ENCODE measurements at places on chromosomes 3 and 15. TPM values are rescaled to one million over a fixed set of nuclear protein-coding genes. Genes with fewer than 3 reads are reported as not detected.

Gene BLOC1S6
- 15.8 TPM for total RNA-seq

Gene UCN2
- total RNA-seq = 8.3 TPM

Gene HIGD2B
- total RNA-seq = 0.10 TPM

Gene CPNE4
- total RNA-seq = 4.8 TPM

Gene IL20RB
- 0.99 TPM for total RNA-seq

Gene IL17RE
- 1.6 TPM for total RNA-seq

Gene VPS18
- total RNA-seq = 24.3 TPM

Gene SCAMP5
- total RNA-seq = 10.4 TPM

Gene MEX3B
- 2.9 TPM for total RNA-seq

Gene SLC7A14
- total RNA-seq = not detected

Gene MORC1
- total RNA-seq = 0.02 TPM

Gene EHHADH
- total RNA-seq = 3.3 TPM

Gene CLK3
- 40.5 TPM for total RNA-seq

Gene ARPC4
- 163 TPM for total RNA-seq

Gene RGMA
- 0.21 TPM for total RNA-seq

Gene DUOX2
- total RNA-seq = 0.04 TPM

Gene HMCES
- total RNA-seq = 41.9 TPM

Gene RHCG
- total RNA-seq = 41.0 TPM

Gene MST1
- 1.5 TPM for total RNA-seq

Gene TLNRD1
- 17.3 TPM for total RNA-seq

Gene CHST2
- total RNA-seq = 1.3 TPM

Gene SKOR1
- not detected for total RNA-seq

Gene SV2B
- total RNA-seq = 0.29 TPM

Gene SI
- not detected for total RNA-seq

Gene CCR8
- total RNA-seq = not detected

Gene BOC
- 5.3 TPM for total RNA-seq

Gene WNT5A
- total RNA-seq = 1.4 TPM

Gene SLC28A2
- not detected for total RNA-seq

Gene CNTN4
- total RNA-seq = not detected

Gene CELSR3
- 3.8 TPM for total RNA-seq

Gene HRH1
- 6.1 TPM for total RNA-seq

Gene CAPN3
- total RNA-seq = 0.27 TPM

Gene EXD1
- total RNA-seq = 0.35 TPM

Gene SPRED1
- 9.0 TPM for total RNA-seq

Gene MEGF11
- total RNA-seq = 0.47 TPM

Gene KIF15
- 11.4 TPM for total RNA-seq

Gene ASB14
- total RNA-seq = not detected

Gene TBCCD1
- total RNA-seq = 5.8 TPM

Gene HRG
- not detected for total RNA-seq

Gene LHFPL4
- total RNA-seq = 0.07 TPM

Measured in A549 treated with dexamethasone at 1 μM for 4 hours (cell line).